Articular chondrocyte of knee joint (primary cell): ENCODE measurements at places on chromosomes 3 and 15. TPM values are rescaled to one million over a fixed set of nuclear protein-coding genes. Genes with fewer than 3 reads are reported as not detected.

The LIPC gene
- 1.8 and 4.1 TPM in 2 replicates for total RNA-seq

The ARGFX gene
- total RNA-seq: not detected in 2 replicates

The MYH15 gene
- 0.13 and 0.22 TPM in 2 replicates for total RNA-seq

The FANCI gene
- total RNA-seq: 11.9 and 21.0 TPM in 2 replicates

The GREM1 gene
- total RNA-seq: 39.1 and 224 TPM in 2 replicates

The MYO1E gene
- total RNA-seq: 205 and 300 TPM in 2 replicates

The PRC1 gene
- total RNA-seq: 53.7 and 89.8 TPM in 2 replicates

The COLQ gene
- 0.97 and 1.0 TPM in 2 replicates for total RNA-seq

The SCAANT1 gene
- not detected in 2 replicates for total RNA-seq

The TM4SF18 gene
- 0.65 and 0.86 TPM in 2 replicates for total RNA-seq

The OR5H6 gene
- not detected in 2 replicates for total RNA-seq

The STRIT1 gene
- total RNA-seq: not detected in 2 replicates

The KCNMB3 gene
- total RNA-seq: 1.3 and 2.9 TPM in 2 replicates

The HERC2 gene
- total RNA-seq: 38.9 TPM in 2 replicates

The TERC gene
- 119 and 220 TPM in 2 replicates for total RNA-seq

The GMPS gene
- 63.4 and 73.7 TPM in 2 replicates for total RNA-seq

The NPAP1 gene
- total RNA-seq: 0.11 TPM in 1 of 2 replicates, not detected in the other

The EPHA3 gene
- total RNA-seq: 0.26 and 0.54 TPM in 2 replicates
